SW 1271 (cell line): ENCODE measurements at places on chromosomes 5 and 9.

GRCh38 chr9:113844466-113844865 lies 31.6 kb upstream of the ZNF618 start:
- no peak for DNase-seq

DNA sequence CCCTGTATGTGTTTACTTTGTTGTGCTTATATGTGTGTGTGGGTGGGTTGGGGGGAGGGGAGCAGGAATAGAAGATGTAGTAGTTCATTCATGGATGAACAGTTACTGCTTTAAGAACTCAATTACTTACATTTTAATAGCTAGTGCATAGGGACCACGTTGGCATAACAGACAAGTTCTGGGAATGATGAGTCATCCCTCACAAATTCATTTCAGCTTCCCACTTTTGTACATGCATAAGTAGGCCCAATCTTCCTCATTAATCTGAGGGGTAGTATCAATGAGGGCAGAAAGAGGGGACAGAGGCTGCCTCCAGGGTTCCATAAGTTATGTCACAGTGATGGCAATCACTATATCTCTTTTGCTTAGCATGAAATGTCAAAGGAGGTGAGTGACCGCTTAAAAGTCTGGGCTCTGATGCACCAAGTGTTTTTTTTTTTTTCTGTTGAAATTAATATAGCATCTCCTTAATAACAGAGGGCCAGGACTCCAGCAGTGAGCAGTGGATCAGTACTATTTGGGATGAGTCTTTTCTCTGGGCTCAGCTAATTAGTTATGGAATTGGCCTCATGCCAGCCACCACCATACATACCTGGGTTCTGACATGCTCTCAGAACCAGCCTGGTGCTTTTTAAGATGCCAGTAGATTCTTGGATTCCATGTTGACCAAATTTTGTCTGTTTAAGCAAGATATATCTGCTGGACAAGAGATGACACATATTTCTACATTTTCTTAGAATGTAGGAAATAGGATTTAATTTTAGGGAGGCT lies 37.1 kb downstream of the PRDM6 start:
- no peak for DNase-seq

- DNase-seq: no peak
Observed at GRCh38 chr9:102461156-102461819, 533.8 kb upstream of the CYLC2 start.

- peak; percentile 80 for DNase-seq
Observed at GRCh38 chr5:34656001-34656699, at the start of gene RAI14. Gene RAI14 (plus strand): TSS chr5:34656328. CDS start chr5:34686920, 30,592 bp downstream.

- DNase-seq: peak; percentile 2
Observed at GRCh38 chr9:26809795-26810194, 82.8 kb downstream of the CAAP1 start.
